AML-193 (cell line): ENCODE measurements at places on chromosomes 4 and X.
A peak's percentile ranks its signal among the peaks of the same experiment; 100 is the strongest.

DNA sequence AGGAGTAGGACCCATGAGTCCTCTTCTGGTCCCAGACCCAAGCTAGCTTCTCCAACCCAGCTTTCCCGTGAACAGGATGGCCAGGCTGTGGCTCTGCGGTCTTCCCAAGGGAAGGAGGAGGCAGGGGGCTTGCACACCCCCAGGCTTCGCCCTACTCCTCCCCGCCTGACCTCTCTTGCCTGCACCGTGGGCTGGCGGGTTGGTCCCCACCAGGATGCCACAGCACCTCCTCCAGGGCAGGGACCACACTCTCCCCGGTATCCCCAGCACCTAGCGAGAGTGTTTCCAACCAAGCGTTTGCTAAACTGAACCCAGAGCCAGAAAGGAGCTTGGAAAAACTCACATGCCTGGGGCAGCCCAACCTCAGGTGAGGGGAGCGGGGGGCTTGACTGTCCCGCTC, 9.0 kb upstream of the S100P start:
- no peak for DNase-seq

DNA sequence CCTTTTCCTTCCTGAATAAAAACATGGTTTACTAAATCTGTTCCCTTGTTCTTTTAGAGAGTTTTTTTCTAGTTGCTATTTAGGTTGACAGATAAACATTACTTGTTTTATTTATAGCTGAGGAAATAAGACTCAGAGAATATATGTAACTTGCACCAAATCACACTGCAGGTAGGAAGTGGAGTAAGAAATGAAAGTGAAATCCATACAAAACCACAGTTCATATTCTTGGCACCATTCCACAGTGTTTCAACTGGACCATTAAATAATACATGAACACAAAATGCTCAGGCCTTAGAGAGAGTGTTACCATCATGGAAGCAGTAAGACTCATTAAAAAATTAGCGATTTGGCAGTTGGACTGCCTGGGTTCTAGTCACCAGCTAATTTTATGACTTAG, 326.9 kb upstream of the SLIT2 start:
- DNase-seq = no peak

GRCh38 chr4:39331191-39331590, 35.0 kb downstream of the RFC1 start:
- DNase-seq = no peak

DNA sequence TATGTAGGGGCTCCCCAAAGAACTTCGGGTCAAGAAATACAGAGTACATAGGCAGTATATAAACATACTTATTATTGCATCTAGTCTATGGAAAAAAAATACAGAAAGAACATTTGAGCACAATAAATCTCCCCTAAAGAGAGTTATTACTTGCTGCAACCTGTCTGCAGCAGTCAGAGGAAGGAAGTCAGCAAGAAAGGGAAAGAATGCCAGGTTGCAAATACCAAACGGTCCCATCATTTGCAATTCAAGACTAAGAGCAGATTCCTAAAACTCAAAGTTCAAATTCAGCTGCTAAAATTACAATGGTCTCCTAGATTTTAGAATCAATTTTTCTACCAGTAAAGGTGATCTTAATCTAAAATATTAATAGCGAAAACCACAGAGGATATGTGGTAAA, 236.2 kb upstream of the NUDT6 start:
- no peak for DNase-seq

GRCh38 chr4:167524091-167524490, 289.8 kb upstream of the SPOCK3 start:
- no peak for DNase-seq

DNA sequence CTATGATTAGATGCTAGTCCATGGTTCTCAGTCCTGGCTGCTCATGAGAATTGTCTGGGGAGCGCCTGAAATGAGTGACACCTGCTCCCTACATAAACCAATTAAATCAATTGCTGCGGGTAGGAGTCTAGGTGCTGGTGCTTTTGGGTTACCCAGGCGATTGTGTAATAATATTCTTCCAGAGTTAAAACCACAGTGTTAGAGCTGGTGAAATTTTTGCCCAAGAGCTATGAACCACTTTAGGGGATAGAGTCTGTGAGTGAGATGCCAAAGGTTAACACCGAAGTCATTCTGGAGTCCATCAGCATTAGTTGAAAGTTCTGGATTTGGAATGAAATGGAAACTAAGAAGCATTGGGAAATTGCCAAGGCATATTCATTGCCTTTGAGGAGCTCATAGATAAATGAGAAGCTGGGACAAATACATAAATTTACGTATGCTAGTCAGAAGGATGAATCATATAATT, 15.3 kb downstream of the PDK3 start:
- DNase-seq = peak; percentile 20

DNA sequence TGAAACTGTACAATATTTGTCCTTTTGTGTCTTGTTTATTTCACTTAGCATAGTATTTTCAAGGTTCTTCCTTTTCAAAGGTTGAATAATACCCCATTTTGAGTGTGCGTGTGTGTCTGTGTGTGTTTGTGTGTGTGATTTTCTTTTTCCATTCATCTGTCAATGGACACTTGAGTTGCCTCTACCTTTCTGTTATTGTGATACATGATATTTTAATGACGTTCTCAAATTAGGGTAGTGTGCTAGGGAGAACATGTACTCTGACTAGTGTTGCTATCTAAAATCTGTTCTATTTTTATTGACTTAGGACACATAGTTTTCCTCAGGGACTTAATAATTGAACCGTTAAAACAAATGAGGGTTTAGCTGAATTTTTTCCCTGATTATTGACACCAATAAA, 9.9 kb downstream of the MMRN1 start:
- no peak for DNase-seq

- DNase-seq = no peak
Observed at GRCh38 chrX:129655547-129656249, 942 bp upstream of the APLN start.

DNA sequence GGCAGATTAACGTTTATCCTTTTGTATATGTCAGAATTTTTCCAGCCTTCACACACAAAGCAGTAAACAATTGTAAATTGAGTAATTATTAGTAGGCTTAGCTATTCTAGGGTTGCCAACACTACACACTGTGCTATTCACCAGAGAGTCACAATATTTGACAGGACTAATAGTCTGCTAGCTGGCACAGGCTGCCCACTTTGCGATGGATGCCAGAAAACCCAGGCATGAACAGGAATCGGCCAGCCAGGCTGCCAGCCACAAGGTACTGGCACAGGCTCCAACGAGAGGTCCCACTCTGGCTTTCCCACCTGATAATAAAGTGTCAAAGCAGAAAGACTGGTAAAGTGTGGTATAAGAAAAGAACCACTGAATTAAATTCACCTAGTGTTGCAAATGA, 94.8 kb downstream of the TET2 start:
- DNase-seq = no peak

- DNase-seq = no peak
Observed at GRCh38 chr4:42460043-42460442, 62.8 kb downstream of the SHISA3 start.

DNA sequence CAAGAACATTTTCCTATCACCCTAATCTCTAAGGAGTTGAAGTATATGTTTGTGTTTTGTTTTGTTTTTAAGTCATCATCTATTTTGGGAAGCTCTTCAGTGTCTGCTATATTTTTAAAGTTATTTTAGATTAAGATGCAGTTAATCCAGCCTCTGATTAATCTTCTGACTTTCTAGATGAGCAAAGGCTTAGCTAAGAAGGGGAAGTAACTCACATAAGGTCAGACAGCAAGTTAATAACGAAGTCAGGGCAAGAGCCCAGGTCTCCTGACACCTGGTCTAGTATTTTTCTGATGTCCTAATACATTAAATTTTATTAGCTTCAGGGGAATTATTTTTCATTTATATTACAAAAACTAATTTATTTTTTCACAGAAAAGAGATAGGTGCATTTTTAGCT, 168.5 kb downstream of the SOWAHB start:
- DNase-seq = no peak

DNA sequence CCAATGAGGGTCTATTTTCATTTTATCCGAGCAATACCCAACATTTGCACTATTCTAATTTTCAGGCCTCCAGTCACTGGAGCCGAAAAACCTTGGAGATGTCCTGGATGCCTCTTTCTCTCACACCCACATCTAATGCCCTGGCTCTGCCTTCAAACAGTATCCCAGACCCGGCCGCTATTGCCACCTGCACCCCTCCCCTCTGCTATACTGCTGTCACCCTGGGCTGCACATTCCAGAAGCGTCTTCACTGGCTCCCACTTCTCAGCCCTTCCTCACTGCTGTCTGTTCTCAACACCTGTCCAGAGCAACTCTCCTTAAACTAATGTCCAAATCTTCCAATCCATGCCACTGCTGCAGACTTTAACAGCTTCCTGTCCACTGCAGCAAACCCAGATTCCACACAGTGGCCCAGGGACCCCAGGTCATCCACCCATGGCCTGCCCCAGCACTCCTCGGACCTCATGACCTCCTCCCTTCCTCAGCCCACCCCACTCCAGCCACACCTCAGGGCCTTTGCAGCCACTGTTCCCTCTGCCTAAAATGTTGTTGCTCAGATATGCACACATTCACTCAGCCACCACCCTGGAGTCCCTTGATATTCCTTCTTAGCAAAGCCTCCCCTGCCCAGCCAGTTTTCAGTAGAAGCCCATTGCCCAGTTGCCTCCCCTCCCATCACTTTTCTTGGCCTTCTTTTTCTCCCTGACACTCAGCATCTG, 30.5 kb upstream of the PPP2R2C start:
- no peak for DNase-seq

GRCh38 chrX:149871940-149872339, 9.0 kb upstream of the MAGEA8 start:
- DNase-seq = no peak

- no peak for DNase-seq
Observed at GRCh38 chrX:71365356-71365874, 742 bp upstream of the TAF1 start.

GRCh38 chr4:70449220-70449619, 22.8 kb upstream of the MUC7 start:
- no peak for DNase-seq

DNA sequence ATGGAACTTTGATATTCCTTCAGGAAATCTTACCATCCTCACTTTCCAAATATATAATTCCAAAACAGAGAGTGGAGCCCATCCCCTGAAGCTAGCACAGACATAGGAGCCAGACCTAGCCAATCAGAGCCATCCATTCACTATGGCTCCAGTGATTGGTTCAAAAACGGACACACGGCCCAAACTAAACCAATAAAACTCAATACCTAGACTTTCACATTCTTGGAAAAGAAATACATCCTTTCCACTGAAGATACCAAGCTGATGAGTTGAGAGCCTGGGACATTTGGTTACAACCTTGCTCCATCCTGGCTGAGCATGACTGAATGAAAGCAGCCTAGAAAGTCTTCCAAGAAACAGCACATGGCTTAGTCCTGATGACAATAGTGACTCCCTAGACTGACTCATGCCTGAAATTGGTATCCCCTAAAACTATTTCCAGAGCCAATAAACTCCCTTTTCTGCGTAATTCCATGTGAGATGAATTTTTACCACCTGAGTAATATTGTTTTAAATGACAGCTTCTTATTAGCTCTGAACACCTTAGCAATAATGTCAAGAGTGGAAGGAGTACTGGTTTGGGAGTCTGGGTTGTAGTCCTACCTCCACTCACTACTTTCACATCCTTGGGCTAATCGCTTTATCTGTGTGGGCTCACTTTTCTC, 189.6 kb upstream of the LNX1 start:
- DNase-seq = no peak

GRCh38 chrX:106050054-106050453, 11.5 kb upstream of the SERPINA7 start:
- no peak for DNase-seq

DNA sequence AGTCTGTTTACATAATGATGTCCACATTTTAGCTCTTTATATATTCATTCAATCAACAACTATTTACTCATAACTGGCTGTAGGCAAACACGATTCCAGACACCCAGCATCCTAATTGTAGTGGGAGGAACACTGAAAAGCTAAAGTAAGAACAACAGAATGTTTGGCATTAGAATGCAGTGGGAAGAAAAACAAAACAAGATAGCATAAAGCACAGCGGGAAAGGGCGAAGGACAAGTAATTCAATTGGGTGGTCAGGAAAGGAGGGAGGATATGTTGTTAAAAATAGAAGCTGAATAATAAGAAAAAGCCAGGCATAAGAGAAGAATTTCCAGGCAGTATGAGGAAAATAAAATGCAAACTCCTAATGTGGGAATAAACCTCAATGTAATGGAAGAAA, 189.5 kb upstream of the FAT4 start:
- DNase-seq = no peak

GRCh38 chr4:189299706-189300105, 641.0 kb upstream of the FRG1 start:
- DNase-seq = no peak

DNA sequence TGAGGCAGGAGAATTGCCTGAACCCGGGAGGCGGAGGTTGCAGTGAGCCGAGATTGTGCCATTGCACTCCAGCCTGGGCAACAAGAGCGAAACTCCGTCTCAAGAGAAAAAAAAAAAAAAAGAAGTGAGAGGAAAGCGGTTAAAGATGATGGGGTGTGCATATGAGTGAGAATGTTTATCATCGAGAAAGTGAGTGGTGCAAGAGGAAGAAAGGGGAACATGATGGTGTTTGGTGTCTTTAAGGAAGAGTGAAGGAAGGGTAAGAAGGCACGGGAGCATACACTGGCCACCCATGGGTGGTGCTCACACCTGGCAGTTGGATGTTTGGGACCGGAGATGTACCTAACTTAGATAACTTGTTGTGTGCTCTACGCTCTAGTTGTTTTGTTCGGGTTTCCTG, 62.2 kb downstream of the STOX2 start:
- no peak for DNase-seq

DNA sequence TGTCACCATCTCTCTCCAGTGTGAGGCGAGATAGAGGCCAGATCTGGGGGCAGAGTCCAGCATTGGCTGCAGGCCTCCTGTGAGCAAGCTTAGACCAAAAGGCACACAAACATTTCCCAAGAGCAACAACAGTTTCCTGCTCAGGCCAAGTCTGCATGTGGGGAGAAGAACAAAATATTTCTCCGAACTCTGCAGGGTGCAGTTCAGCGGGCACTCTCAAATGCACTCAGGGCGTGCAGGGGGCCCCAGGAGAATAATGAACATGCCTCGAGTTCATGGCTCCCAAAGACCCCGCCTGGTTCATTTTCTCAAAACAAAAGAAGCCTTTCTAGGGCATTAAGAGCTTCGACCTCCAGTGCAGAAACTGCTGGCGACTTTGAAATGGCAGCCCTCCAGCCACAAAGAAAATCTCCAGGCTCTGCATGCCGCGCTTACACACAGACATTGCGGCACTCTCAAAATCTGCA, 57.8 kb upstream of the HELT start:
- no peak for DNase-seq

DNA sequence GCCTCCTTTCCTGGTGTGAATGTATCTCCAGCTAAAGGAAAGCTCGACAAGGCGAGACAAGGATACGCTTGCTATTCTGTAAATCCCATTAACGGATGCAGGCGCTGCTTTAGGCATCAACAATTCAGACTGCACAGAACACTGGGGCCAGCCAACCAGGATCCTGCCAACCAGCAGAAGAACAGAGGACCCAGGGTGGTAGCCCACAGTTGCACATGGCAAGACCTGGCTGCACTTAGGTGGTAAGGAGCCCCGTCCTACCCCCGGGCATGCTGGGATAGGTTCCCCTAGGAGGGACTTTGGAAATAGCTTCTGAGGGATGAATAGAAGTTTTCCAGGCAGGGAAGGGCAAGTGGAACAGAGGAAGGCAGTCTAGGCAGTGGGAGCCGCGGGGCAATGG, 20.7 kb downstream of the PSAPL1 start:
- no peak for DNase-seq

GRCh38 chrX:155873188-155873587, 8.0 kb upstream of the VAMP7 start:
- no peak for DNase-seq

- DNase-seq = no peak
Observed at GRCh38 chrX:121496966-121497365, 449.6 kb downstream of the GLUD2 start.
